Right lung (tissue), 10 donors: ENCODE measurements at places on chromosomes 7 and 10.
A peak's percentile ranks its signal among the peaks of the same experiment; 100 is the strongest.

- no peak for DNase-seq
Observed at GRCh38 chr10:91296471-91296870, 76.0 kb downstream of the PCGF5 start.

- no peak for DNase-seq
Observed at GRCh38 chr7:43476896-43477295, 106.0 kb upstream of the STK17A start.

GRCh38 chr10:130179640-130180039 lies 43.4 kb downstream of the GLRX3 start:
- DNase-seq, result peak; percentile 68

GRCh38 chr10:116329153-116329552 lies 4.9 kb downstream of the CCDC172 start:
- no peak for DNase-seq

GRCh38 chr10:111824128-111824527 lies 359.4 kb downstream of the GPAM start:
- DNase-seq, result no peak

DNA sequence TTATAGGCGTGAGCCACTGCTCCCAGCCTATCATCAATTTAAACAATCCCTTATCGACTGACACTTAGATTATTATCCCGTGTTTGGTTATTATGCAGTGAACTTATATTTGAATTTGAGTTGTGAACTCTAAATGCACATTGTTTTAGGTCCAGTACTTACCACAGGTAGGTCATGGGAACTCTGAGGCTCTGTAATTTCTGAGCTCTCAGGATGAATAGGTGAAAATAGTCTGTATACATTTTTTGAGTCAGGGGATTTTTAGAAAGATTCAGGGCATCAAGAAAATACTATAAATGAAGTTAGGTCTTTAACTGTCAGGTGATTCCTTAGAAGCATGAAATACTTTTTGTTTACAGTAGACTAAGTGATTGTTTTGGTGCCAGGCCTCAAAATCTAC lies 8.8 kb downstream of the CCDC136 start:
- DNase-seq, result no peak

DNA sequence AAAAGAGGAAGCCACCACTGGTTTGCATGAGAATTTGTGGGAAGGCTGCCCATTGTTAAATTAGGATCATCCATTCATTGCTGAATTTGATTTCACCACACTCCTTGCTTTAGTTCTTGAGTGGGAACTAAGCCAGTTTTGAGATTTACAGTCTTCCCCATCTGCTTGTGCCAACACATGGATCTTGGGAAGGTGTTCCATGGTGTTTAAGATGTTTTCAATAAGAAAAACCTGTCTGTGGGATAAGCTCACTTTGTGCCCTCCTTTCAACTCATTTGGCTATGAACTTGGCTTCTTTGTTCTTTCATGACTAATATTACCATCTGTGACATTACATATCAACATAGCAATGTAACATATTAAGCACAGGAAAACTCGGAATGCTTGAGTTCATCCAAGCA lies 73.2 kb downstream of the INHBA start:
- DNase-seq, result no peak

DNA sequence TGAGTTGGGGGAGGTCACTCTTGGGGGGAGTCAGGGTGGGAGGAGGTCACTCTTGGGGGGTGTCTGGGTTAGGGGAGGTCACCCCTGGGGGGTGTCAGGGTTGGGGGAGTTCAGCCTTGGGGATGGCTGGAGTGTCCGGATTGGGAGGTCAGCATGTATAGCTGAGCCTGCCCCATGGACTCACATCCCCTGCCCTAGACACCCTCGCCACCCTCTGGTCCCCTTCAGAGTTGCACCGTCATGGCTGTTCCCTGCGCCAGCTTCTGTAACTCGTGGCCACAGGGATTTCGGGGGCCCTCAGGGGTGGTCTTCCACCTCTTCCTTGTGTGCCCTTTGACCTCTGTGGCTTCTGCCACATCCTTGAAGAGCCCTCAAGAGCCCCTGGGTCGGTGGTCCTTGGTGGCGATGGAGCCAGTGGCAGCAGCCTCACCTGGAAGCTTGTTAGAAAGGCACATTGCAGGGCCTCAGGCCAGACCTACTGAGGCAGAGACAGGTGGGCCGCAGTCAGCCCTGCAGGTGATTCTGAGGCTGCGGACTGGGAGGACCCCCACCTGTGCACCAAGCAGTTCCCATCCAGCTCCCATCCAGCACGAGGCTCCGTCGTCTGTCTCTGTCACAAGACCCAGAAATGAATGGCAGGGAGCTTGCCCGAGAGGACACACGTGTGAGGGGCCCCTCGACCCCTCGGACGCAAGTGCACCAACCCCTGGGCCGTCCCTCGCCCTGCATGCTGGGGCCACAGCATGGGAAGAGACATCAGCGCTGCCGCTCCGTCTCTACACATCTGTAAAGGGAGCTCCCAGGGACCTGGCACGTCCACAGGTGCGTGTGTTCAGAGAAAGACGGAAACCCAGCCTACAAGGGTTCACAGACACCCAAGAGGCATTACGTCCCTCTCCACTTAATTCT lies 44.7 kb upstream of the SUN1 start:
- no peak for DNase-seq

DNA sequence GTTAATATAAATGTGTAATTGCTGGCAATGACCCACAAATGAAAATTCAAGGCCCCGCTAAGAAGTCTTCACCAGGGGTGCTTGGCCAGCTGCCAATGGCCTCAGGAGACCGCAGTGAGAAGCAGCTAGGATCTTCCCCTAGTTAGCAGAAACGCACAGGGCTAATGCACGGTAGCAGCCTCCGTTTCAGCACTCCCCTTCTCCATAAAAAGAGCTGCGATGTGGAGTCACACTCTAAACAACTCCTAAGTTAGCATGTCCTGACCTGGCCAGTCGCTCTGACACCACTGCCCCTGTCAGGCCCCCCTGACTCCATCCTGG lies 139.0 kb downstream of the SEPTIN14 start:
- peak; percentile 28 for DNase-seq

- no peak for DNase-seq
Observed at GRCh38 chr10:123600177-123600576, 66.0 kb upstream of the GPR26 start.

- DNase-seq, result no peak
Observed at GRCh38 chr7:90425376-90425775, 22.1 kb downstream of the CLDN12 start.

DNA sequence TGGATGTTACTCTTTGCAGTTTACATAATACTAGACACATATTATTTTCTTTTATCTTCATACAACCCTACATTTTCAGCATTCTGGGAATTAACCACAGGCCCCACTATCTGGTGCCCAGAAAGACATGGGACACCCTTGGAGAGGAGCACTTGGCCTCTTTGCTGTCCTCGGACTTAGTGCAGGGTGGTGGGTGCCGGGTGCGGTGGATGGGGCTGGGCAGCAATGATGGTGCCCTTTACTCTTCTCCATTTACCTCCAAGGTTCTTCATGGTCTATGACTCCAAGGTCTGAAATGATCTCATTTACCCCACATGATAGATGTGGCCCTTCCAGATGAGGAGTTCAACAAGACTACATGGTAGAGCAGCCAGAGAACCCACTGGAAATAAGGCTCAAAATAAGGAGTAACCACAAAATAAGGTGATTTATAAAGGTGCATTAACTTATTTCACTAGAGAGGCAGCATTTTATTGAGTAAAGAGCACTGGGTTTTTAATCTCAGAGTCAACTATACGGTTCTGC lies 56.2 kb upstream of the IGFBP3 start:
- no peak for DNase-seq

DNA sequence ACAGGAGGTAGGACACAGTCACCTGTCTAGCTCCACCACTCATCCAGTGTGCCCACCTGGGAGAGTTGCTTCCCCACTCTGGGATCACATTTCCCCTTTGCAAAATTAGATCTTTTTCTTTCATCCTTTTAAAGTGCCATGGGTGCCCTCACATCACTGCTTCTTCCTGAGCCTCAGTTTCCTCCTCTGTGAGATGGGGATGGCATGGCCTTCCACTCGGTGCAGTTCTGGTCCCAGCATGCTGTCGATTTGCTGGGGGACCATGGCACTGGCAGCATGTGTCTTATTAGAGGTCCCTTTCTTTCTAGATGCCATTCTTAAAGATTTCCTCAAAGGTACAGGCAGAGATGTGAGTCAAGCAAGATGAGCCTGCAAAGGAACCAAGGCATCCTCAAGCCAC lies 158.3 kb upstream of the ZMIZ1 start:
- DNase-seq, result no peak

DNA sequence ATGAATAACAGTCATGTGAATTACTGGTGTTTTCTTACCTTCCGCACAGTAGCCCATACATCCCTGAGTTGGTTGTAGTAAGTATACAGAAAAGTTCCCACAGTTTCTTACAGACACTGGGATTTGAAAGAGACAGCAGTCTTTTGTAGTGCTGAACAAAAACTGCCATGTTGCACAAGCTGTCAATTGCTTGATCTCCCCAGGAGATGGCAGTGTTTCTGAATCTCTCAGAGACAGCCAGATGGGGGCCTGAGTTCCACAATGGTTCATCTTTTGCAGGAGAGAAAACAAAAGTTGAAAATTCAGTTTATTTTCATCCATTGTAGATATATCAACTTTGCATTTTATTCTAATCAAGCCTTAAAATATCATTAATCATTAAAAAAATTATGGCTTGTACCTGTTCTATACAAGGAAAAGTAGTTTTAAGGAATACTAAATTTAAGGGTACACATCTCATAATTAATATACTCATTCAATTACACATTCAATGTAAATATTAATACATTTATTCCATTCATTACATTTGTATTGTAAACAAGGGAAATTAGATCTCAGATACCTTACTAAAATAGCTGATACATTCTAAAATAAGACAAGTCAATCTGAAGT lies 14.5 kb downstream of the VWDE start:
- DNase-seq, result peak; percentile 12

DNA sequence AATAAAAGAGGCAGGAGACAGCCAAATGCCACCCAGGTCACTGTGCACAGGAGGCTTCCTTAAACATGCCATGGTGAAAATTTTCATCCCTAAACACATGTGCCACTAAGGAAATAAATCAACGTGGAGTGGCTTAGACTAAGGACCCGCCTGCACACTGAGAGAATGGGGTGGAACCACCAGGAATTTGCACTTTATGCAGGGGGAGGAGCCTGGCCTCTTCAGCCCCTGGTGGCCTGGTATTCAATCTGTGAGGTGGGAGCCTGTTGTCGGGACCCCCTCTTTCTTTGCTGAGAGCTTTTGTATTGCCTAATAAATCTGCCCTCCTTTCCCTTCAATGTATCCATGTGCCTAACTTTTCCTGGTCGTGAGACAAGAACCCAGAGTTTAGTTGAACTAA lies 204.6 kb upstream of the NRP1 start:
- DNase-seq, result no peak

DNA sequence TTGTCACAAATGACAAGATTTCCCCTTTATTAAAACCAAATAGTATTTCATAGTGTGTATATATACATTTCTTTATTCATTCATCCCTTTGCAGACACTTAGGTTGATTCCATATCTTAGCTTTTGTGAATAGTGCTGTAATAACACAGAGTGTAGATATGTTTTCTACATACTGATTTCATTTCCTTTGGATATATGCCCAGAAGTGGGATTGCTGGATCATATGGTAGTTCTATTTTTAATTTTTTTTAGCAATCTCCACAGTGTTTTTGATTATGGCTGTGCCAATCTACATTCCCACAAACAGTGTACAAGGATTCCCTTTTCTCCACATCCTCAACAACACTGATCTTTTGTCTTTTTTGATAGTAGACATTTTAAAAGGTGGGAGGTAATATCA lies 46.4 kb downstream of the CSTF2T start:
- peak; percentile 28 for DNase-seq

DNA sequence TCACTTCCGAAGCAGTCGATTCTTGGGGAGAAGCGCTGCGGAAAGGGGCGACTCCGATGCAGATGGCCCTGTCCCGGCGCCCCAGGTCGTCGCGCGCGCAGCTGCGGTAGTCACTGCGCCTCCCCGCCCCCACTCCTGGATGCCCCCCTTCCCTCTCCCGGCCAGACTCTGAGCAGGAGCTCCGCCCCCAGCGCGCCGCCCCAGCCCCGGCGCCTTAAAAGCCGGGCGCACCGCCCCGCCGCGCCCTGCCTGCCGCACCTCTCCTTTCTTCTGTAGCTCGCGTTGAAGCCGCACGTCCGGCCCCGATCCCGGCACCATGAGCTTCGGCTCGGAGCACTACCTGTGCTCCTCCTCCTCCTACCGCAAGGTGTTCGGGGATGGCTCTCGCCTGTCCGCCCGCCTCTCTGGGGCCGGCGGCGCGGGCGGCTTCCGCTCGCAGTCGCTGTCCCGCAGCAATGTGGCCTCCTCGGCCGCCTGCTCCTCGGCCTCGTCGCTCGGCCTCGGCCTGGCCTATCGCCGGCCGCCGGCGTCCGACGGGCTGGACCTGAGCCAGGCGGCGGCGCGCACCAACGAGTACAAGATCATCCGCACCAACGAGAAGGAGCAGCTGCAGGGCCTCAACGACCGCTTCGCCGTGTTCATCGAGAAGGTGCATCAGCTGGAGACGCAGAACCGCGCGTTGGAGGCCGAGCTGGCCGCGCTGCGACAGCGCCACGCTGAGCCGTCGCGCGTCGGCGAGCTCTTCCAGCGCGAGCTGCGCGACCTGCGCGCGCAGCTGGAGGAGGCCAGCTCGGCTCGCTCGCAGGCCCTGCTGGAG lies at the start of gene INA:
Gene INA, plus strand, starts transcription at position 243 of the 817 bp plus-strand sequence. Its CDS starts 74 bp downstream, at position 317.
- no peak for DNase-seq

- no peak for DNase-seq
Observed at GRCh38 chr10:106956216-106956915, 208.1 kb downstream of the SORCS1 start.

GRCh38 chr7:107836237-107837144 lies 33.5 kb upstream of the SLC26A3 start:
- DNase-seq, result no peak

DNA sequence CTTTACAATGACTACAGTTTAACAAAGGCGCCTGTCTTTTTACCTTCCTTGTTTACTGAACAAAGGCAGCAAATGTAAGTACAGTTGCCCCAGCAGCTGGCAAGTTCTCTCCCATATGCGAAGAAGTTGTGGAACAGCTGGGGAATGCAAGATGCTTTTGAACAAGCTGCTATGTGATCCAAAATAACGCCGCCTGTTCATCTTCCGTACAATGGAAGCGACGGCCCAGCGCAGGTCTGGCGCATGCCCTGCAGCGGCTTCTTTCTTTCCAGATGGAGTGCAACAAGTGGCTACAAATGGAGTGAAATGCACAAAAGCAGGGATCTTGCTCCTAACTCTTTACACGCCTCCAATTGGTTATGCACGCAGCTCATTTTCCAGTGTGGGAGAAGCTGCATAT lies 97.0 kb upstream of the SVIL start:
- DNase-seq, result no peak

DNA sequence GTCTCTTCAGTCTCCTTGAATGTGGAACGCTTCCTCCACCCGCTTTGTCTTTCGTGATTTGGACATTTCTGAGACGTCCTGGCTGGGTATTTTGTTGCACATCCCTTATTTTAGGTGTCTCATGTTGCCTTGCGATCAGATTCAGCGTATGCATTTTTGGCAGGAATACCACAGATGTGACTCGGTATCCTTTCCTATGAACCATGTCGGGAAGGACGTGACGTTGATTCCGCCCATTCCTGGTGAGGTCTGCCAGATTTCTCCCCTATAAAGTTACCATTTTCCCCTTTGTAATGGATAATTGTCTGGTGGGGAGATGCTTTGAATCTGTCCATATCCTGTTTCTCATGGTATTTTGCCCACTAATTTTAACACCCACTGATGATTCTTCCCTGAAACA lies 49.6 kb downstream of the RBM17 start:
- no peak for DNase-seq
